ENCODE measurements at places on chromosomes 16 and 17.

DNA sequence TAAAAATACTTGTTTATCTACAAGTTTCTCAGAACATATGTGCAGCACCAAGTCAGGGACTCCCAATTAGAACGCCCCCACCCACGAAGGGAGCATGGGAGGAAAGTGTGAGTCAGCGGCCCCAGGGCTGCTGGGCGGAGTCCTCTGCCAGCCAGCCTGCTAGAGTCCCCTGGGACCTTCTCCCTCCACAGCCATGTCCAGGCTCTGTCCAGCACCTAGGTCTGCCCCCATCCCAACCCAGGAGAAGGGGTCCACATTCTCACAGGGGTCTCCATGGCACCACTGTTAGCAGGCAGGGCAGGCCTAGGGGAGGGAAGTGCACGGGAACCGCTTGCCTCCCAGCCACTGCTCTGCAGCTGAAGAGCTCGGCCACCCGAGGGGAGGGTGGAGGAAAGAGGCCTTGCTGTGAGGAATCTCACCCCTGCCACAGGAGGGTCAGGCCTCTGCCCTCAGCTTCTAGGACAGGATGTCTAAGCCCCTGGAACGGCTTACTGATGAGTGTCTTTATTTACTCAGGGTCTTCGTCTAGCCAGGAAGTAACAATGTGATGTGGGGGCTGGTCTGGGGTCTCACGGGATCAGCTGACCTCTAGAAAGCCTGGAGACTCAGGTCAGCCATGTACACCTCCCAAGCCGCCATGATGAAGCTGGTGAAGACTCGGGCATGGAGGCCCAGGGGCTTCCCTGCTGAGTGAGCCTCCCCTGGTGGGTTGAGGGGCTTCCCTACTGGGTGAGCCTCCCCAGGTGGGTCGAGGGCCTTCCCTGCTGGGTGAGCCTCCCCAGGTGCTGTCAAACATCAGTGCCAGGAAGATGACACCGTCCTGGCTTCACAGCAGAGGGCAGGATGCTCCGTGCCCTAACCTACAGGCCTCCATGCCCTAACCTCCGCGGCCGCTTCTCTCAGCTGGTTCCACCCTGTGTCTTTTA, 190.3 kb downstream of the RBFOX3 start:
- DNase-seq, result no peak

DNA sequence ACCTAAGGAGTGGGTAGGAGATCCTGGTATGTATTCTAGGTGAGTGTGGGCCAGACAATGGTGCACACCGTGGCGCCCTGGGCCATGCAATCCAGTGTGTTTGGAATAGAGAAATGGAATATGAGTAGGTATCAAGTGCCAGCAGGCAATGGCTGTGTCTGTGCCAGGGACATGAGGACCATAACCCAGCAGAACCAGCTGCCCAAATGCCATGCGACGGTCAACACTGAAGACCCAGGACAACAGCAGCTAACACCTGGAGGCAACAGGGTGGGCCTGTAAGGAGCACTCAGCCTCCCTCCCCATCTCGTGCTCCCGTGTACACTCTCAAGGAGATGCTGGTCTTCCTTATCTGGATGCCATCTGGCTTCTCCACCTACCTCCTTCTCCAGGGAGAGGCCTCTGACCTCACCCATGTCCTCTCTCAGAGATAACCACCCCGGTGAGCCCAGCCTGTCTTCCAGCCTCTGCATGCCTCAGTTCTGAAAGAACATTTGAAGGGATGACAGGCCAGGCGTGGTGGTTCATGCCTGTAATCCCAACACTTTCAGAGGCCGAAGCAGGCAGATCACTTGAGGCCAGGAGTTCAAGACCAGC, 750 bp upstream of the GSDMB start:
- no peak for DNase-seq

DNA sequence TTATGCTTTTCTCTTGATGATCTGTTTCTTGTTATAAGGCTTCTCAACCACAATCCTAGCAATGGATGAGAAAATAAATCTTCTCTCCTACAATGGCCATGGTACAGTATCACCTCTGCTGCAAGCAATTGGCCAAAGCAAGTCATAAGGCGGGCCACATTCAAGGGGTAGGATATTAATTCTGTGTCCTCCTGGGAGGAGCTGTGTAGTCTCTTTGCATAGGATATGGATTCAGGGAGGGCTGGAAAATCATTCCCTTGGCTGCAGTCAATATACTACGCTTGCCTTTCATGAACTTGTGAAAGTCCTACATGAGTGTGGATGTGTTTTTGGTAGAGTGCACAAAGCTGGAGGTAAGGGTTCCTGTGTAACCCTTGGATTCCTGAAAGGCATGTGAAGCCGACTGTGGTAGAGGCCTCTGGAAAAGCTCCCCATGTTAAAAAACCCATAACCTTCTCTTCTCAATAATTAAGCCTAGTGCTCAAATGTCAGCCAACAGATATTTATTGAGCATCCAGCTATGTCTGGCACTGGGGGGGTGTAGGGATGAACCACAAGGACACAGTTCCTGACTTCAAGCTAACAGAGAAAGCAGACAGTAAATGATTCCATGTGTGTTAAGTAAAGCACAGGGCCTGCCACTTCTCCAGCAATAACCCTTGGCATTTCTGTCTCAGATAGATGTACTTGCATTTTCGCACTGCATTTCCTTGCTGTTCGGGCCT, 147.6 kb upstream of the HS3ST3A1 start:
- DNase-seq, result no peak

GRCh38 chr17:59199398-59199797, 10.4 kb upstream of the SMG8 start:
- no peak for DNase-seq

DNA sequence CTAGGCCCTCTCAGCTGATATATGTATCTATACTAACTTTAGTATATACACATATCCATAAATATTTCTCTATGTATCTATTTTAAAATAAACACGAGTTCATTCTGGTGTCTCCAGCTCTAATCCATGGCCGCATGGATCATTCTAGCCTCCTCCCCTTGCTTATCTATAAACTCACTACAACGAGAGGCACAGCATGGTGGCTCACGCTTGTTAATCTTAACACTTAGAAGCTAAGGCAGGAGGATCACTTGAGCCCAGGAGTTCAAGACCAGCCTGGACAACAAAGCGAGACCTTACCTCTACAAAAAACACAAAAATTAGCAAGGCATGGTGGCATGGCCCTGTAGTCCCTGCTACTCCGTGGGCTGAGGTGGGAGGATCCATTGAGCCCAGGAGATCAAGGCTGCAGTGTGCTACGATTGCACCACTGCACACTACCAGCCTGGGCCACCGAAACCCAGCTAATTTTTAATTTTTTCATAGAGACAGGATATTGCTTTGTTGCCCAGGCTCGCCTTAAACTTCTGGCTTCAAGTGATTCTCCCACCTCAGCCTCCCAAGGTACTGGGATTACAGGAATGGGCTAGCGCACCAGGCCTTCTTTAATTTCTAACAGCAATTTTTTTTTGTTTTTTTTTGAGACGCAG, 3.9 kb upstream of the ZNF207 start:
- no peak for DNase-seq
